ENCODE measurements at places on chromosomes 3 and 15. TPM values are rescaled to one million over a fixed set of nuclear protein-coding genes. Genes with fewer than 3 reads are reported as not detected.

The TRPM1 gene
- total RNA-seq: not detected

The ALPK3 gene
- total RNA-seq: 5.0 TPM

The FGF12 gene
- 1.5 TPM for total RNA-seq

The CHL1 gene
- 279 TPM for total RNA-seq

The IGF1R gene
- 164 TPM for total RNA-seq

The BNC1 gene
- 1.4 TPM for total RNA-seq

The RASL12 gene
- 82.0 TPM for total RNA-seq

The GP5 gene
- not detected for total RNA-seq

The CAND2 gene
- total RNA-seq: 14.3 TPM

The ANKUB1 gene
- 0.84 TPM for total RNA-seq

The CHRNA7 gene
- total RNA-seq: 0.20 TPM

The SLC2A2 gene
- total RNA-seq: not detected

The MKRN2 gene
- 49.4 TPM for total RNA-seq

The C3orf49 gene
- not detected for total RNA-seq

The PPP1R14D gene
- total RNA-seq: not detected

The PRICKLE2 gene
- 33.6 TPM for total RNA-seq

The ZNF774 gene
- 1.5 TPM for total RNA-seq

The COLQ gene
- 3.9 TPM for total RNA-seq

The MAPKBP1 gene
- 45.3 TPM for total RNA-seq

The PLIN1 gene
- total RNA-seq: 392 TPM

The GOLGA8M gene
- total RNA-seq: 6.6 TPM

The RTP3 gene
- not detected for total RNA-seq

The GOLGA6L9 gene
- total RNA-seq: 3.1 TPM

The PLOD2 gene
- total RNA-seq: 17.2 TPM
